ENCODE measurements at places on chromosomes 16 and 17.

- DNase-seq, result no peak
Observed at GRCh38 chr16:87192452-87193073, 124.6 kb downstream of the C16orf95 start.

GRCh38 chr17:43900858-43901754, 6.2 kb downstream of the MPP2 start:
- no peak for DNase-seq

- DNase-seq, result no peak
Observed at GRCh38 chr16:89918453-89919347, at the start of gene MC1R. Gene MC1R, plus strand, starts transcription at chr16:89918862. Its CDS starts 397 bp downstream, at chr16:89919259.

DNA sequence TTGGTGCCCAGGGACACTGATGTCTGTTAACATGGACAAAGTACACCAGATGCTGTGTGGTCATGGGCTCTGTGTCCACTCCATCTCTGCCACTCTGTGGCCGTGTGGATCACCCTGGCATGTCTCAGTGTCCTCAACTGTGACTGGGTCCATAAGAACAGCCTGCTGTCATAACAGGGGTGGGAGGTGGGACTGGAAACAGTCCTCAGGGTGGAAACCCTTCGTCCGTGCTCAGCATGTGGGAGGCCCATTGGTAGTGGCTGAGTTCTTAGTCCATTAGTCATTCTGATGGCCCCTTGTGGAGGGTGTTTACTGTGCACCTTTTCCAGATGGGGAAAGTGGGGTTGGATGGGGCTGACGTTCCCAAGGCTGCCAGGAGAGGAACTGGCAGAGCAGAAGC, 12.8 kb downstream of the FLYWCH2 start:
- no peak for DNase-seq

DNA sequence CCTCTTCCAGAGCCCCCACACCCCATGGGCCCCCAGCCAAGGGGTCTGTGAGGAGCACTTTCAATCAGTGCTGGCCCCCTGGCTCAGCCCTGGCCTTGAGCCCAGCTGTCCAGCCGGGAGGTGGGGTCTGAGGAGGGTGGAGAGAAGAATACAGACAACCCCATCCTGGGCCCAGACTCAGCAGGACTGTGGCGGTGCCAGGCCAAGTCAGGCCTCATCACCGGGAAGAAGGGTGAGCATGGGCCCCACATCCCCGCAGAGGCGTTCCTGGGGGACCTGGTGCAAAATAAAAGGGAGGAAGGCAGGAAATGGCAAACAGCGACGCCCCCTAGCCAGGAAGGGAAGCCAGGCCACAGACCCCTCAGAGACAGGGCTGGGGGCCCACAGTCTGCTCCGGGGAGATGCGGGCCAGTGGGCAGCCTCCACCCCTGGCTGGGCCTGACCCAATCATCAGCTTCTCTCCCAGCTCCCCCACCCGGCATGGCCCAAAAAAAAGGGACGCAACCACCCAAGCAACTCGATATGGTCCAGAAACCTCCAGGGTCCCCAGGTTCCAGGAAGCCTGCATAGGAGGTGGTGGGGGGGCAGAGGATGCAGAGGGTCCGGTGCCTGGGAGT, 20.6 kb downstream of the ZNF423 start:
- DNase-seq, result no peak

GRCh38 chr17:13925579-13925978, 143.7 kb upstream of the COX10 start:
- no peak for DNase-seq

GRCh38 chr16:67644038-67644437, 906 bp upstream of the CARMIL2 start:
- no peak for DNase-seq

- no peak for DNase-seq
Observed at GRCh38 chr17:64339516-64340490, 50.9 kb downstream of the PECAM1 start.

GRCh38 chr17:35218915-35219314, 24.0 kb upstream of the SLFN5 start:
- peak; percentile 23 for DNase-seq
